ENCODE measurements at places on chromosomes 5 and 9.

DNA sequence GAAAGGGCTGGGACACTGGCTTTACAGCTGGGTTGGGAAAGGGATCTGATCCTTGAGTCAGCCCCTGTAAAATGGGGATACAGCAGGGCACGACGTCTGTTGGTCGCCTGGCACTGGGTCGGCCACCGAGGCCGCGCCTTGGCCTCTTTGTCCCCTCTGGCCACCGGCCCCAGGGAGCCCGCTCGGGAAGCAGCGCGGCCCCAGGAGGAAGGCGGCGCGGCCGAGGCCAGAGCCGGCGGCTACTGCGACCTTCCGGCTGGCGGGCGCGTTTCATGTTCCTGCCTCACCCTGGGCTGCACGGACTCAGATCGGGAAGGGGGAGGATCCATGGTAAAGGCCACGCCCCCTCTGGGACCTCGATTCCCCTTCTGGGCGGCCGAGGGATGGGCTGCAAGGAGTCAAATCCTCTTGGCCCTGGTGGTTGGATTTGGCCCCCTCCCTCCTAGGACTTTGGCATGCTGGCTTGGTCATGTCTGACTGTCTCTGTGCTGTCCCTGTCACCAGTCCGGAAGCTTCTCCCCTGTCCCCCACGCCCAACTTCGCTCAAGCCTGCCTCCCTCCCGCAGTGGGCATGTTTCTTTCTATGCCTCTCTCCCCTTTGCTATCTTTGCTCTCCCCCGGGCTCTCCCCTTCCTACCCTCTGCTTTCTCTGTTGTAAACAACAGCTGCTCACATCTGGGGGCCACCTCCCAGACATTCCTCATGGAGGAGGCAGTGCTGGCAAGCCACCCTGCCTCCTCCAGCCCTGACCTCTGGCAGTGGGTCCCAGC, 25.8 kb downstream of the FPGS start:
- no peak for DNase-seq

- no peak for DNase-seq
Measured at GRCh38 chr5:174777583-174777982, 53.2 kb downstream of the MSX2 start.

GRCh38 chr9:129011761-129012181, 16.4 kb downstream of the SH3GLB2 start:
- no peak for DNase-seq

DNA sequence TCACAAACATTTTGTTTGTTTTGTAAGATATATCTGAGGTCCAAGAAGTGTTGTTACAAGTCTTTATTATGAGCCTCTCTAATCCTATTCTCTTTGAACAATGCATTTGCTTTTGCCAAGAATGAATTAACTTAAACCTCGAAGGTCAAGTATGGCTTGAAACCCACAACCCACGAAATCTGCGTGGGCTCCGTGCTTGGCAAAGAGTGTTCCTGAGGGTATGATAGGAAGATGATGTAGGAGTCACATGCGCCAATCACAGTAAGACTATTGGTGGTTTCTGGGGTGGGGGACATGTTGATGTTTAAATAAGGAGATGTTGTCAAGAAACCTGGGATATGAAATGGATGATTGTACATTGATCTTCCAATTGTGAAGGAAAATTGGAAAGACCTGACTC, 330.8 kb upstream of the RFX3 start:
- no peak for DNase-seq

DNA sequence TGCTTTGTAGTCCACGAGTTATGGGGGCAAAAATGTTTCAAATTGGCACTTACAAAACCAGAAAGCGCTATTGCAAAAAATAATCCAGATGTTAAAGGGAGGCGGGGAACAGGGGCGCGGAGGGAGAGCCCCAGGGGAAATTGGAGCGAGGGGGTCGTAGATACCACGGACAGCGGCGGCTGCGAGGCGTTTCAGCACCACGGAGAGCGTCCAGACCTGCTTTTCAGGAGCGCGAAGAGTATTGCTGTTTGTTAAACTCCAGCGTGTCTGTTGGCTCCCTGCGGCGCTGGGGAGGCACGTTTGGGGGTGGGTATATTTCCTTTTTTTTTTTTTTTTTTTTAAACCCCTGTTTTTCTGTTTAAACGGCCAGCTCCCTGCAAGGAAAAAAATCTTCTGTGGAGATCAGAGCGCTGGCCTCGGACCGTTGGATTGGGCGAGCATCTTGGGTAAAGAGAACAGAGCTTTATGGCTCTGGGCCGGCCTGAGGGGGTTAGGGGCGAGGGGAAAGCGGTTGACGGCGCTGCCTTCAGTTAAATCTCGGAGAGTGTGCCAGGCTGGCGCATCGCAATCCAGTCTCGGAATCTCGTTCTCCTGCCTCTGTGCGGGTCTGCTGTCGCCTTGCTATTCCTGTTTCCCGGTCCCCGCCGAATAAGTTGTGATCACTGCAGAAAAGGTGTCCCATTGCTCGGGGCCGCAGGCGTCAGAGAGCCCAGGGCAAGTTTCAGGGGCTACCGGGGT, at the start of gene GLRA1:
GLRA1 (minus strand) TSS at position 288 of the 738 bp plus-strand sequence. CDS start 302 bp downstream, outside the sequence.
- DNase-seq = no peak

DNA sequence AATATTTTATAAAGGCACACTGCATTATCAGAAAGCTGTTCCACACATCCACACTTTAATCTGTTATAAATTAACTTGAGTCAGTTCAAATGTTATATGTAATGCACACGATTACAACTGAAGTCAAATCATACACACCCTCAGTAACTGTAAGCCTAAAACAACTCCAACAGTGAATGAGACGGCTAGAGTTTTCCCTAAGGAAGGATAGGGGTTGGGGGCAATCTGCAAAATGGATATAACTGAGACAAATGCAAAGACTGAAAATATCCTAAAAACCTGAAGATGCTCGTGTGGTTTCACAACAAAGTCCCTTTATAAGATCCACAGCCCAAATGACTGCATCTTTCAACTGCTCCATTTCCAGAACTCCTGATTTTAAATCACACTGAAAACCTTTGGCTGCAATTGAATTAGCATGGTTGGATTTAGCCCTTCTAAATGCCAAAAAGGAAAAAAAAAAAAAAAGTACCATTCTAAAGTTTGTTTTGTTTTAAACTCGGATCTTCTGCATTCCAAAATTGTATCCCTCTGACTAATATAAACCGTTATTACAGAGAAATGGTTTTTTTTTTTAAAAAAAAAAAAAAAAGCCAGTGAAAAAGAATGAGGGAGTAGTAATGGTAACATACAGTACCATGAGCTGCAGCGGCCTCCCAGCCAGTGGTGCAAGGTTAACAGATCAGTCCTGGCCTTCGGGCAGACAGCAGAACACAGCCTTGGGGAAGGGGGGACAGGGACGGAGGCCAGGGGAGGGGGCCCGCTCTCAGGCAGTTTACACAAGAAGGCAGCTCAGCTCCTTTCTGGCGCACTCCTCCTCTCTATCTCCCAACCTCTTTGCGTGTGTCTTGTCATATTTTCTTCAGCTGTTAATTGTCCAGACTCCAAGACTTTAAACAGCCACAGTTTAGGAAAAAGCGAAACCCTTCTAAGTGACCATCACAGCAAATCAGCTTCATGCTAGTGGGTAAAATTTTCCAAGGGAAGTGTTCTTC, 166.1 kb downstream of the BNC2 start:
- DNase-seq = no peak

- no peak for DNase-seq
Measured at GRCh38 chr9:130292106-130292505, 26.5 kb downstream of the HMCN2 start.

GRCh38 chr9:114351932-114352331, 22.3 kb downstream of the ORM2 start:
- DNase-seq = no peak

DNA sequence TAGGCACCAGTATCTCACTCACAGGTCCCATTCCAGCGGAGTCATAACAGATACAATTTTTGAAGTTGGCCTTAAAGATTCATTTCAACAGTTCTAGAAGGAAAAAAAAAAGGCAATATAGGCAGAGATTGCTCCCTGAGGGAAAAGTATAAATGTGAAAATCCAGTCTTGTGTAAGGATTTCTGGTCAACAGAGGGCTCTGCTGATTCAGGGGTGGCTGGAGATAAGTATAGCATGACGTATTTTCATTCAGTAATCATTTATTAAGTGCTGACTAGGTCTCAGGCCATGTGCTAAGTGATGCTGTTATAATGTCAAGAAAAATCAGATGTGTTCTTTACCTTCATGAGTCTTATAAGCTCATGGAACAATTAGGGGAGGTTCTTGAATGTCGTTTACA, 377.3 kb upstream of the MEF2C start:
- DNase-seq = no peak

DNA sequence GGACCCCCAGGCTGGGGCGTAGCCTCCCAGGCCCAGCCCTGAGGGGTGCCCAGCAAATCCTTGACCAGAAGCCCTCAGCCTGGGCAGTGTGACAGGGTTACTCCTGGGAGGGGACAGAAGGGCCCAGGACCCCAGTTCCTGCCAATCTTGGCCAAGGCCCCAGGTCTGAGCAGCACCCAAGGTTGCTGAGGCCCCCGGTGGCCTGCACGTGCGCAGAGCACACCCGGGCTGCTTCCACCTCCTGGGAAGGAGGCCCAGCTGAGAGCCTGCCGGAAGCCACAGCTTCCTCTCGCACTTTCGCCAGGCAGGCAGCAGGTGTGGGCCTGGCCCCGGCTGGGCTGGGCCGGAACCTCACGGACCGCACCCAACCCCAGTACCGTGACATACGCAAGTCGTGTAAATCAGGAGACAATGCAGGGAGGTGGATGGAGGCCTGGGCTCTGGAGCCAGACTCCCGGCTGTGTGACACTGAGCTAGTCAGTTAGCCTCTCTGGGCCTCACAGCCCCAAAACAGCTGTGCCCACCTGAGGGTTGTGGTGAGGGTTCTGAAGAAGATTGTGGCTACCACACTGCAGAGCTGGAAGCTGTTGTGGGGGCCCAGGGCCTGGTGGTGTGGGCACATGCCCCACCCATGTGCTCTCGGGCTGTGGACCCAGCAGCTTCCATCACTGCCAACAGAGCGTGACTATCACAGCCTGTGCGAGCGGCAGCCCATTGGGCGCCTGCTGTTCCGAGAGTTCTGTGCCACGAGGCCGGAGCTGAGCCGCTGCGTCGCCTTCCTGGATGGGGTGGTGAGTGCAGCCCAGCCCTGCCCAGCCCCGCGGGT, 5.1 kb downstream of the GRK6 start:
- no peak for DNase-seq

- no peak for DNase-seq
Measured at GRCh38 chr5:121982146-121982892, 20.5 kb downstream of the SRFBP1 start.

All from esophagus squamous epithelium (tissue), 5 donors.